CMK (cell line): ENCODE measurements at places on chromosomes 2 and 18.

DNA sequence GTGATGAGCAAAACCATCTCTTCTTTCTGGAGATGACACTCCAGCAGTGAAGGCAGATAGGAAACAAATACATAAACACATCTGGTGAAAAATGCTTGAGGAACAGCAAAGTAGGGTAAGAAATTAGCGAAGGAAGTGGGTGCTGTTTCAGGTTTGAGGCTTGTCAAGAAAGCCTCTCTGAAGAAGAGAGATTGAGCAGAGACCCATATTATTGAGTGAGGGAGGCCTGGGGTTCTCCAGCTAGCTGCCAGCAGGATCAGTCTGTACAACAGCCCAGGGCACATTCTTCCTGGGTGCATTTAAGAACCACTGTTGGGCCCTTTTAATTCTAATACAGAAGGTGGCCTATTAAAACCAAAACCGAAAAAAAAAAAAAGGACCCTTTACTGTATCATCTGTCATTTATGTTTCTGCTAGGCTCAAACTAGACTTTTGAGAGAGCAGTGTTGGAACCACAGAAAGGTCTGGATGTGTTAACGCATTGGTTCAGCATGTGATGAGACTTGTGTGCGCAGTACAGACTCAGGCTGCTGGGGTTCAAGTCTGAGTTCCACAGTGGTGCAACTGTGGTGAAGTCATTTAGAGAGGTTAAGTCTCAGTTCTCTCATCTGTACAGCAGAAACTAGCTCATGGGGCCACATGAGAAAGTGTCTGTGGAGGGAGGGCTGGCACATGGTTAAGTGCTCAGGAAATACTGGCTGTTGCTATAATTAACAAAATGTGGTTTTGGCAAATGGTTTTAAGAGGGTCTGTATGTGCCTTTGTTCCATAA, 28.9 kb downstream of the MGAT5 start:
- DNase-seq: no peak

DNA sequence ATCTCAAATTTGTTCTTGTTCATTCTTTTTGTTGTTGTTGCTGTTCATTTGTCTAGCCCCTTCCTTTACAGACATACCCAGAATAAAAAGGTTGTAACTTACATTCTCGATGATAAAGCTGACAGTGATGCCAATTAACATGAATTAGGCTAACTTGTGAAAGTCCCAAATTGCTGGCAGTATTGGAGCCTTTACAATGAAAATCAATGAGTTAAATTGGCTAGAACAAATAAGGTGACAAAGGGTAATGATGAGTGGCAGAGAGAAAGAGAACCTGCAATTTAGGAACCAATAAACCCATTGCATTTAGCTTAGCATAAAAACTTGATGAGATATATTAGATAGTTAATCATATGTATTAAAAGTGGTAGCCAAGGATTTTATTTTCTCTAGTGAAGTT, 521.0 kb downstream of the ADCYAP1 start:
- no peak for DNase-seq

DNA sequence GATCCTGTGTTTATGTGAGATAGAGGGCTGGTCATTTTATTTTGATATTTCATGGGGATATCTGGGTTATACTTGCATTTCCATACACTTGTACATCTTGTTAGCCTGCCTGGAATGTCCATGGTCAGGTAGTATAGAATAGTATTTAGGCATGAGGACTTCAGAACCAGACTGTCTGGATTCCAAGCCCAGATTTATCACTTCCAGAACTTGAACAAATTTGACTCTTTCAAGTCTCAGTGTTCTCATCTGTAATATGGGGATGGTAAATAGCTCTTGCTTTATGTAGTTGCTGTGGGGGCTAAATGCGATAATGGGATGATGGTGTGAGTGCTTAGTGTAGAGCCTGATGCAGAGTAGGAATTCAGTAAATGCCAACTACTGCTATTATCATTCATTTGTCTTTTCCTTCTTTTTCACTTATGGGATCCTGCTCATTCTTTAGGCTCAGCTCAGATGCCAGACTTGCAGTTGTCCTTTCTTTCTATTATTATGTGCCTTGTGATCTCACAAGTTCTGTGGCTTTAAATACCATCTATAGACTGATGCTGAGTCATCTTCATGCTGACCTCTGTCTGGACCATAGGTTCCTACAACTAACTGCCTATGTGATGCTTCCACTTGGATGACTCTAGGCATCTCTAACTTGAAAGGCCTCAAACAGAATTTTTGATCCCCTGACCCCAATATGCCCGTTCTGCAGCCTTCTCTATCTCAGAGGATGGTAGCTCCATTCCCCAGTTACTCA, 67.4 kb downstream of the POLE4 start:
- DNase-seq: no peak

GRCh38 chr2:164721430-164721829, 100.1 kb upstream of the GRB14 start:
- no peak for DNase-seq

DNA sequence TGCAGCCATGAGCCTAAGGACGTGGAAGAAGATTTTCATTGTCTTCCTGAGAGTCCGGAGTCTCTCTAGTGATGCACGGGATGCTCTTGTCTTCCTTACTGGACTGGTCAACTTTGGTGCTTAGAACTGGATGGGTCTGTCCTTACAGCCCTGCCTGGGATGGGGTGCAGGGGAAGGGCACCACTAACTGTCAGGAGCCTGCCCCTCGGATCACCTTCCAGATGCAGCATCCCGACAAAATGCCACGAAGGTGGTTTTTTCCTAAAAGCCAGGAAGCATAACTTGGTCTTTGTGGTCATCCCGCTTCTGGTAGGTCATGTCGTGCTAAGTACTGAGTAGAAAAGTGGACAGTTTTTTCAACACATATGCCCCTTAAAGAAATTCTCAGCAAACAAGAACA, 207.4 kb upstream of the TWIST2 start:
- no peak for DNase-seq

GRCh38 chr2:146615778-146616177, 1229.1 kb upstream of the ACVR2A start:
- DNase-seq: no peak

DNA sequence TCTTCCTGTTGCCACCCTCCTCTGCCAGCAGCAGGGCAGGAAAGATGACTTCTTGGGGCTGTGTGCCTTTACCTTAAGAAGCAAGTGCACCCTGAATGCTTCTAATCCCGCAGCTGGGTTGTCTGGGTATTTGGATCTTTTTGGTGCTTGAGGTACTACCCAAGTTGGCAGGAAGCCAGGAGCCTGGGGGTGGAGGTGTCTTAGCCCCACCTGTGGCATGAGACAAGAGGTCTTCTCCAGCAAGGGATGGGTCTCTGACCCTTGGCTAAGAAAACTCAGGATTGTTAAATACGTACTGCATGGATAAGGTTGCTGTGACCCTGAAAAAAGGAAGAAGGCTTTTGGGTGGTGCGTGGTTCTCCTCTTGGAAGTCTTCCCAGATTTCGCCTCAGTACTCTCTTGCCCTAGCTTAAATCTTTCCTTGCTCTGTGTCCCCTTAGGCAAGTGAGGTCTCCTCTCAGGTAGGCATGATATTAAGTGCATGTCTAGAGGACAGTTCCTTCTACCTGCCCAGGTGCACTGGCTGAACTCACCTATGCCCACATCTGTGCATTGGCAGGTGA, 4.3 kb downstream of the HPCAL1 start:
- no peak for DNase-seq

DNA sequence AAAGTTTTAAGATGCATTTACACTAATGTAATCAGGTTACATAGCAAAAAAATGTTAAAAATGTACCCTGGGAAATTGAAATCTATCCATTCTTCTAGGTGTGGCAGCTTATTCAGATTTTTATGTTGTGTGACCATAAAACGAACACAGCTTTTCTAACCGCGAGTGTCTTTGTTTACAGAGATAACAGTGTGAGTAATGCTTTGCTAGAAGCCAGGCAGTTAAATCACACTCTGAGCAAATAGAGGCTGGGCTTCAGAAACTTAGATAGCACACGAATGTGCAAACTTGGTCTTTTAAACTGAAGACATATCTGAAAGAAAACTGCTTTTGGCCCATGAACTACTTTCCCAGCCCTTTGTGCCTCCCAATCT, 116.1 kb downstream of the SPTBN1 start:
- DNase-seq: no peak

- no peak for DNase-seq
These were observed 16.8 kb upstream of the LYPD6 start for GRCh38 chr2:149313512-149313972.

GRCh38 chr2:237962432-237963084, 4.3 kb upstream of the UBE2F start:
- DNase-seq: no peak

DNA sequence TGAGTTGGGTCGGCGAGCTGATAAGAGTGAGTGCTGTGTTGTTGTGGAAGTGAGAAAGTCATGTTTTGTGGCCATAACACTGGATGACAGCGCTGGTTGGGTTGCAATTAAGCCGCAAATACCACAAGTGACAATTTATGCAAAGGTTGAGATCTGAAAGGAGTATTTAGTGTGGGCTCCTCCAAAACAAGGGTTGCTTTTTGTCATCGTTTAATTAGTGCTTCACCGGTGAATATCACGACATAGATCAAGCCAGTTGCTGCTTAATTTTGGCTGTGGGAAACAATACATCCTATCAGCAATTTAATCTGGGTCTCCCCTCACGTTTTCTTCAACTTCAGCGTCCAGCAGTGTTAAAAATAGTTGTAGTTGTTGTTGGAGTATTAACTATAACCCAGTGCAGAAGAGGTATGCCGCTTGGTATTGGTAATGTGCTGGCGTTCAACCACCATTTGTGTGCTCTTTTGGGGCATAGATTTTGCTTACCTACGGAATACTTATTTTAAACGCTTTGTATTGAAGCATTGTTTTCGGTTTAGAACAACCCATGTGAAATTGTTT, 662 bp downstream of the ACVR2A start:
- DNase-seq: no peak

DNA sequence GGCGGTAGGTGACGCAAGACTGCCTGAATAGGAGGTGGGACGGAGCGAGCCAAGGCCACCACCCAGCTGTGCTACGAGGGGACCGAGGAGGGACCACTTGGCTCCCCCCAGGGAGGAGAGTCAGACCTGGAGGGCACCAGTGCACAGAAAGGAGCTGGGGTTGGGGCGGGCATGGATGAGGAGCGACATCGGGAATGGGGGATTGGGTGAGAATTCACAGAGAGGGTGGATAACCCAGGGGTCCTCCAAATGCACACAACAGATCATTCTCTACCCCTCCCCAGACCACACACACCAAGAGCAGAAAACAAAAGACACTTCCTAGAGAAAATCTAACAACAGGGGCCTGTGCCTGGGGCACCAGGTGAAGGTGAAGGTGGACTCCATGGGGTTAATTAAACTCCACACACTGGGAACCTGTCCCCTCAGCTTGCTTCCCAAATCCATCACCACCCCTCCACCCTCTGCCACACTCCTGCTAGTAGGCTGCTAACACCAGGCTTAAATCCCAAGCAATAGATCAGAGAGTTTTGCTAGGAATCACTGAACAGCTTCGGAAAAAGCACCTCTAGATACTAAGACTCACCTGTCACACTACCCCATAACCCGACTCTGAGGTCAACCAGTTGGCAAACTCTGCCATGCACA, 274.6 kb downstream of the EIPR1 start:
- no peak for DNase-seq

DNA sequence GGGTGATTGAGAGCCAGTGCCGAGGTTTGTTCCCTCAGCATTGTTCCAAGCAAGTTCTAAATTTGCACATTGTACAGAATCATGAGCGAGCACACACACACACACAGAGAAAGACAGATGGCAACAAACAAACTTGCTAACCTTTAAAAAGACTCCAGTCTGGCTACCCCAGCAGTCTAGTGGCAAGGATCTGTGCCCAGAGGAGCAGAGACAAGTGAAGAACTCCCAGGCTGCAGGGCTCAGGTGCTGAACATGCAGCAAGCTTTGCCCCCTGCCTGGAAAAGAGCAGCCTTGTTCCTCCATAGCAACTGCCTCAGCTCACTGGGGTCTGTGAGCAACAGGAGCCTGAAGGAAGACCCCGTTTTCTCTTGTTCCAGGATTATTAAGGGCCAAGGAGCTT, 169.2 kb upstream of the CCDC68 start:
- DNase-seq: no peak

DNA sequence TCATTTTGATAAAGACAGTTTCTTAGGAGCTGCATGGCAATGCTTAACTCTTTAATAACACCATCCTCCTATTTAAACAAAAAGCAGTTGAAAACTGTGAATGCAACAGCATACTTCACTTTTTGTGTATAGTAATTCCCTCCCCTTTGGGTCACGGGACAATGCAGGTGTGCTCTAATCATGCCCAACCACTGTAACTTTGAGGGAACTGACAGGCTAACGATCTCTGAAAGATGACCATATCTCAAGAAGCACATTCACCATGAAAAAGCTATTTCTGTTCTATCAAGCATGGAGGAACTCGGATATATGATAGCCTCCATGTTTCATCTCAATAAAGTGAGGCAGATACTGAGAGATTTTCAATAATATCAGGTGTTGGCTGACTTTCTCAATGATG, 81.1 kb upstream of the CD226 start:
- no peak for DNase-seq
